A549 treated with CORT108297 at 1 μM for 4 hours (cell line): ENCODE measurements at places on chromosomes 11 and 22. TPM values are rescaled to one million over a fixed set of nuclear protein-coding genes. Genes with fewer than 3 reads are reported as not detected.

The TRAF6 gene
- 5.7 to 7.5 TPM (median 6.7 TPM) in 5 replicates for total RNA-seq

The GRK3 gene
- total RNA-seq = 3.2 to 4.2 TPM (median 3.6 TPM) in 5 replicates

The CASTOR1 gene
- total RNA-seq = 3.7 to 7.2 TPM (median 5.5 TPM) in 5 replicates

The HEPN1 gene
- total RNA-seq = not detected in 5 replicates

The PACSIN3 gene
- 26.1 to 35.8 TPM (median 31.9 TPM) in 5 replicates for total RNA-seq

The TMEM132A gene
- total RNA-seq = 110 to 179 TPM (median 170 TPM) in 5 replicates

The RIMBP3B gene
- total RNA-seq = 0.29 to 0.62 TPM (median 0.51 TPM) in 5 replicates
